ENCODE measurements at places on chromosomes 13 and 19.

DNA sequence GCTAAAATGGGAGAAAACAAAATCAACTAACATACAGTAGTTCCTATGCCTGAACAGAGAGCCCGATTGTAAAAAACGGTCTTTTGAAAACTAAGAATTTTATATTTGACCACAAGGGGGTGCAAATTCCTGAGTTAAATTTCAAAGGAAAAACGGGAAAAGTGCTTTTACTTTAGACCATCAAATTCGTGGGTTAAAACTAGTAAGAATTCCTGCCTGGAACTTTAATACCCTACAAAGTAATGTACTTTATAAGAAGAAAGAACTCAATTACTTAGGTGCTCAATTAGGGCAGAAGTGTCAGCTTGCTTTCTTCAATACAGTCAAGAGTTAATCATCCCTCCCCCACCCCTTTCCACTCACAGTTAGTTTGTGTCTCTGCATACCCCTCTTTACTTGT lies 69.8 kb downstream of the KCNRG start:
- no peak for DNase-seq

DNA sequence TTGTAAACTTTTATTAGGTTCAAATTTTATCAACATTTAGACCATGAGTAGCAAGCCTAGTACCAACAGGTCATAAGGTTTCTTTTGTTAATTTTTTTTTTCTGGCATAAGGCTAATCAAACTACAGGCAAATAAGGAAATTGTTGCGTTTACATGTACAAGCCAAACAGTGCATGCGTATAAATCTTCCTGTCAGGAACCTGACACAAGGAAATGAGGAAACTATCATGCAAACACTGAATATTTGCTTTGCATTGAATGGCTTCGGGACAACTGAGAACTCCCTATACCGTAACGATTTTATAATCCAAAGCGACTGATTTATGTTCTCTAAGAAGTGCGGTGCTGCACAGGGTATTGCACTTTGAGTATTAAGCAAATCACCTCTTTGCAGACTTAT lies 133.0 kb upstream of the TRPC4 start:
- no peak for DNase-seq

DNA sequence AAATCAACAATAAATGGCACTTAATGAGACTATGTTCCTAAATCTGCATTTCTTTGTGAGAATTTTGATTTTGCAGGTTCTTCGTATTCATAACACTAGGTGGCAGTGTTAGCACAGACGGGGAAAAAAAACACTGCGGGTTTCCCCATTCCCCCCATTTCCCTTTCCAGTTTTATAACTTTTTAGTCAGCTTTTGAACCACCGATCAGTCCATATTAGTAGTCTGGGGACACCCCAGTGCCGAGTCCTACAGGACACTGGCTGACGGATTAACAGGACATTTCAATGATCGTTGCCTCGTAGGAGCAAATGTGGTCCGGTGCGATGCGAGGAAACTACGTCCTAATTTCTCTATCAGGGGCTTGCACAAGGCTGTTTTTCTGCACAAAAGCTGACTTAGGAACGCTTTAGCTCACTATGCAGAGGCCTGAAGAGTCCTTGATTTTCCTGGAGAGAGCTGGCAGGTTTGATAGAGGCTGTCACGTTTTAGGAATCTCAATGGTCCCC lies 234.3 kb downstream of the LMO7 start:
- peak; percentile 0 for DNase-seq

DNA sequence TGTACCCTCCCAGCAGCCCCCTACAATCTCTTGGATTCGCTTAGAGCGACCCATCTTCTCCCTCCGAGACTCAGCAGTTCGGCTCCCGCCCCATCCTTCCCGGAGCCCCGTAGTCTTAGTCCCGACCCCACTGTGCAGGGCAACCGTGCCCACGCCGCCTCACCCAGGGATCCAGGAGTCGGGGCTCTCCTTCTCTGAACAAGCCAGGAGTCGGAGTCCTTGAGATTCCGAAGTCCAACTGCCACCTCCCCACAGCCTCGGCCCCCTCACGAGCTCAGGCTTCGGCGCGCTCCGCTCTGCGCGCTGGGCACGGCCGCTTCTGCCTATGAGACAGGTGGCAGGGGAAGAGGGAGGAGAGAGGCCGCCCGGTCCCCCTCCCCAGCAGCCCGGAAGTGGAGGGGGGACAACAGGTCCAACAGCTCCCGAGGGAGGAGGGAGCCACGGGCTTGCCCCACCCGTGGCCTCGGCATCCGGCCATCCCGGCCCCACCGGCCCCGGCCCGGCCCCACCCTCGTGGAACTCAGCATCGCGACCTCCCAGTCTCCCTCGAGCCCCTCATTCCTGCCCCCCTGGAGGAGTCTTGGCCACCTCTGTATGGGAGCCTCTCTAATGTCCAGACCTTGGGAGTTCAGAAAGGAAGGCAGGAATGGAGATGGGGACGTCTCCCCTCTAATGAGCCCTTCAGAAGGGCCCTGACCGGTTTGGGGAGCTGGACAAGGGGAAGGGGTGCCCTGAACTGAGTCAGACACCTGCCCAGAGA lies at the start of gene PHLDB3:
Gene PHLDB3, minus strand, starts transcription at position 321 of the 760 bp plus-strand sequence. CDS start 628 bp downstream, outside the sequence.
- no peak for DNase-seq

DNA sequence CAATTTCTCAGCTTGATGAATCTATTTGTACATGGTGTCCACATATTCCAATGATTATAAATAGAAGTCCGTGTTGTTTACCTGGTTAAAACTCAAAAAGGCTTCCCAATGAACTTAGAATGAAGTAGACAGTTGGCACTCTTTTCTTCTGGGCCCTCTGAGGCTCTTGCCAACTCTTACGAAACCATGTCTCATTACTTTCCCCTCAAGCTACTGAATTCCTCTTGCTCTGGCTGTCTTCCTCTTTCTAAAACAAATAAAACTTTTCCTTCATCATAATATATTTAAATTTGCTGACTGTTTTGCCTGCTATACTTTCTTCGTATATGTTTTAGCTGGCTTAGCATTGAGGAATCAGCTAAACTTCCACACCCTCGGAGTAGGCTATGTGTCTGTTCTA lies 139.7 kb downstream of the SLITRK6 start:
- DNase-seq, result no peak

DNA sequence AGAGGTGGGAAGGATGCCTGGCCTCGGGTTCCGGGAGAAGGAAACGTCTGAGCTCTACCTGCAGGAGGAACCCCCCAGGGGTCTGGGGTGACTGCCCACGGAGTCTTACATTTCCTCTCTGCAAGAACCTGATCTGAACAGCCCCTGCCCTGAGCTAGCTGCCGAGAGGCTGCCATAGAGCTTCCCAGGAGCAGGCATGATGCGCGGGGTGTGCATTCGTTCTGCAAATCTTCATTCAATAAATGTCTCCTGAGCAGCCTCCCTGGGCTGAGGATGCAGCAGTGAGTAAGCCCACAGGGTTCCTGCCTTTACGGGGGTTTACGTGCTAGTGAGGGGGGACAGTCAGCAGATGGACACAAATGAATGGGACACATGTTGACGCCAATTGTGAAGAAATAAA lies 1.5 kb upstream of the SHISA7 start:
- no peak for DNase-seq

GRCh38 chr19:2986951-2987524 lies 9.7 kb downstream of the TLE6 start:
- no peak for DNase-seq

GRCh38 chr13:112991609-112992008 lies 22.6 kb downstream of the MCF2L start:
- DNase-seq, result no peak

DNA sequence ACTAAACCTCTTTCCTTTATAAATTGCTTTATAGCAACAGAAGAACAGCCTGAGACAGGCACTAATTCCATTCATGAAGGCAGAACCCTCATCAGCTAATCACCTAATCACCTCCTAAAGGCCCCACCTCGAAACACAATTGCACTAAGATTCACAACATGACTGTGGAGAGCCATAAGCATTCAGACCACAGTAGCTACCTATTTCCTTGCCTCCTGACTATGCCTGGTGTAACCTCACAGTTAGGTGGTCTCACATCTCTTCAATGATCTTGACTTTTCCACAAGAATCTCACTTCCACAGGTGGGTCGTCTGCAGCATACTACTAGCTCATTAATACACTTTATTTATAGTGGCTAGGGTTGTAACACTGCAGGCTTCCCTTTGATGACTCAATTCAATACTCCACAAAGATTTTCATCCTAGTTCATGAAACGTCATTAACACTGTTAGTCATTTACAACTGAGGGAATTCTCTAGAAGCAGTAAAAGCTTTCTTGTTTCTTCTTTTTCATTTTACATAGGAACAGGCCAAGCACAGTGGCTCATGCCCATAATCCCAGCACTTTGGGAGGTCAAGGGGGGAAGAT lies 27.1 kb downstream of the STK24 start:
- no peak for DNase-seq

- DNase-seq, result no peak
These were observed 652.5 kb downstream of the SLITRK1 start for GRCh38 chr13:83229574-83230305.

DNA sequence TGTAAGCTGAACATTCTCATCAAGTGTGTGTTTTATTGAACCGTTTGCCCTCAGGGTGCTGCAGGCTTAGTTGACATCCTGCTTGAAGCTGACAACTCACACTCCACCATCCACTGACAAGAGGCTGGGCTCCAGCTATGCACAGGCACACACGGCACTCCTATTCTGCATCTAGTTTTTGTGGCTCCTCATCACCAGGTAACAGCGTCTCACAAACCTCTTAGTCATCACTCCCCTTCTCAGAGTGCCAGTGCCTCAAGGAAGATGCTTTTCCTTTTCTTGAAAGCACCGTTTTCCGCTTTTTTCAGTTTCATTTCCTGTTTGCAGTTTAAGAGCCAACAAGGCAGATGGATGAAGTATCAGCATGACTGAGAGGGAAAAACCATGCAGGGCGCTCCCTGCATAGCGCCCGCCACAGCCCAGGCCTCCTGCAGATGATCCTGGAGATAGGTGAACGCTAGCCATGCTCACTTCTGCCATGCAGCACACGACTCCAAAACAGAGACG lies 491.2 kb downstream of the COG6 start:
- no peak for DNase-seq

DNA sequence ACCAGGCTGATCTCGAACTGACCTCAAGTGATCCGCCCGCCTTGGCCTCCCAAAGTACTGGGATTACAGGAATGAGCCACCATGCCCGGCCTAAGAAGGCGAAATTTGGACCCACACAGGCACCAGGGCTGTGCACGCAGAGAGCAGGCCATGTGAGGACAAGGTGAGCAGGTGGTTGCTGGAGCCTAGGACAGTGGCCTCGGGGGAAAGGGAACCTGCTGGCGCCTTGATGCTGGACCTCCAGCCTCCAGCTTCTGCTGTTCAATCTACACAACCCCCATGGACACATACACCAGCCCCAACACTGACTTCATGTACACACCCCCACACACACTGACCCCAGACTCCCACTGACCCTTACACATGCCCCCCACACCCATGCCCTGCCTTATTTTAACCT lies 41.8 kb upstream of the CCNE1 start:
- no peak for DNase-seq

DNA sequence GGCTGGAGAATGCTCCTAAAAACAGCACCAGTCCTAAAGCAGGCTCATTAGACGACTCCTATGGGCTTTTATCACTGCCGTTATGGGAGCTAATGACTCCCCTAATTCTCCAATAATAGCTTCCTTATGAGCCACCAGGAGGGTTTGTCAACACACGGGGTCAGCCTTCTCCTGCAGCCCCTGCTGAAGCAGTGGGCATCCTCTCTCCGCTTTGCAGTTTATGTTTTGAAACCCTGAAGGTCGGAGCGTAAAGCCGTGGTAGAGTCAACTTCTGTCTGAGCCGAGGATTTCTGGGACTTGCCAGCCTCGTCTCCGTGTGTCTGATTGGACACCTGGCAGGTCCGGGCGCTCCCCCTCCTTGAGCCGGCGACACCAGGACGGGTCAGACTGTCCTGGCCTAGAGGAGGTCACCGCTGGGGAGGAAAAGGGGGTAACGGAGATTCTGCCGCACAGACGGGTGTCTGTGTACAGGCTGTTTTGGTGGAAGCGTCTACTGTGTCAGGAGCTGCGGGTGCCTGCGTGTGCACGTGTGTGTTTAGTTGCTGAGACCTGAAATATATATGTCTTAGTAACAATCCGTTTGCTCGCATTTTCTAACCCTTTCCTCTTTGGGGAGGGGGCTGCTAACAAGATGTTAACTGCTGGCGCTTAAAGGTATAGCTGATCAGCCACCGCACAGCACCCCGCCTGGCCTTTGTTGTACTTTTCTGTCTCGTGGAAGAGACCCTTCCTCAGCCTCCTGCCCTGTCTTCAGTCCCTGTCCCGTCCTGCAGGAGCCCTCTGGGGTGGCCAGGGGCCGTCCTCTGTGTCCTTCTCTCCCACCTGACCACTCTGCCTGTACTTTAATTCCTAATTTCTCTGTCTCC lies 1.9 kb downstream of the KDM4B start:
- DNase-seq, result no peak

- no peak for DNase-seq
These were observed 89.7 kb downstream of the RAB20 start for GRCh38 chr13:110471833-110472162.

GRCh38 chr19:45469945-45470761 lies 2.4 kb downstream of the FOSB start:
- DNase-seq, result no peak

GRCh38 chr13:46893798-46894560 lies 2.9 kb downstream of the HTR2A start:
- peak; percentile 66 for DNase-seq

DNA sequence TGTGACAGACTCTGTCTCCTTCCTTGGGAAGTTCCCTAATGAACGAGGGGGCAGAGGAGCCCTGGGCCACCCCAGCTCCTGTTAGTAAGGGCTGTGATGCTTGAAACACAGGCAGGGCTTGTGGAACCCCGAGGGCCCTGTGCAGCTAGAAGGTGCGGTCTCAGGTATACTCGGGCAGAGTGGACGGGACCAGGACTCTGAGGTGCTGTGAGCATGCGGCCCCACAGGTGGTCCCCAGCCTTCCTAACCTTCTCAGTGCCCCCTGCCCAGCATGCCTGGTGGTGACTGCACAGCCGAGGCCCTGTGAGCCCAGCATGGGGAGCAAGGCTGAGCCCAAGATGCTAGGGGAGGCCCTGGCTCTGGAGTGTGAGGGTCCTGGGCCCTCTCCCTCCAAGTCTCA lies 4.0 kb upstream of the SIGLEC8 start:
- no peak for DNase-seq

- no peak for DNase-seq
These were observed 8.4 kb upstream of the PRR19 start for GRCh38 chr19:42293540-42293939.

DNA sequence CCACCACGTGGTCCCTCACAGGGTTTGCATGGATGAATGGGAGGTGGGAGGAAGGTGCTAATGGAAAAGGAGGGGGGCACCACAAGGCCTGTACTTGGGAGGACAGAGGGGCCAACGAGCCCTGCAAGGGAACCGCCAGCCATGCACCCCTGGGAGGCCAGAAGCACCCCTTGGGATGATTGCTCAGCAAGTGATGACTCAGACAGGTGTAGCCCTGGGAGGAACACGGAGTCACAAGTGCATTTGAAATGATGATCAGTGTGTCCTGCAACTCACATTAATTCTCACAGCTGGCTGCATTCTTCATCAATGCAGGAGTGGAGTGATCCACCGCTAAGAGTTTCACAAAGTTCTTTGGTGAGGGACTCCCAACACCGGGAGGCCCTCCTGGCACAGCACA lies 82.8 kb upstream of the ZNF254 start:
- DNase-seq, result no peak

- no peak for DNase-seq
These were observed 214.0 kb downstream of the DLEU7 start for GRCh38 chr13:50629497-50629896.

- peak; percentile 58 for DNase-seq
These were observed 6.7 kb upstream of the PLIN4 start for GRCh38 chr19:4524808-4525562.

- no peak for DNase-seq
These were observed 131.2 kb downstream of the IRS2 start for GRCh38 chr13:109655206-109655600.

All from stimulated activated CD4-positive, alpha-beta T cell treated with anti-CD3 and anti-CD28 coated beads, Interleukin-4, amount 100 ng/mL, for 48 hours (primary cell).